Metanephros (tissue), 2 donors: ENCODE measurements at places on chromosomes 3 and 15. TPM values are rescaled to one million over a fixed set of nuclear protein-coding genes. Genes with fewer than 3 reads are reported as not detected.

The IGDCC3 gene
- total RNA-seq = 4.1 TPM

The PEX5L gene
- 0.76 TPM for total RNA-seq

The FBLN2 gene
- total RNA-seq = 34.4 TPM

The DZIP1L gene
- total RNA-seq = 53.6 TPM

The DOCK3 gene
- total RNA-seq = 0.88 TPM
